Activated naive CD4-positive, alpha-beta T cell (primary cell): ENCODE measurements at places on chromosomes 7 and 10.

DNA sequence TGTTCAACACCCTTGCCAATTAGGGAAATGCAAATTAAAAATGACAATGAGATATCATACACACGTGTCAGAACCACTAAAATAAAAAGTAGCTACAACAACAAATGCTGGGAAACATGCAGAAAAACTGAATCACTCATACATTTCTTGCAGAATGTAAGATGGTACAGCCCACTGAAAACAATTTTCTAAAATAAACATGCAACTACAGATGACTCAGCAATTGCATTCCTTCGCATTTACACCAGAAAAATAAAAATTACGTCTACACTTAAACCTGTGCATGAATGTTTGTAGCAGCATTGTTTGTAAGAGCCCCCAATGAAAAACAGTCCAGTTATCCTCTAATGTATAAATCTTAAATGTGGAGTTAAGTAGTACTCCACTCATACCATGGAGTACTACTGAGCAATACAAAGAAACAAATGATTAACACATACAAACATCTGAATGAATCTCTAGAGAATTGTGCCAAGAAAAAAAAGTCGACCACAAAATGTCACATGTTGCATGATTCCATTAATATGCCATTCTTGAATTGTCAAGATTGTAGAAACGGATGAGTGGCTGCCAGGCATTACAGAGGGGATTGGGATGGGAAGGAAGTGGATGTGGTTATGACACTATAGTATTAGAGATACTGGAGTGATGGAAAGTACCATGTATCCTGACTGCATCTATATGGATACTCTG is 134.6 kb upstream of the NPSR1 start:
- no peak for DNase-seq

GRCh38 chr10:93598157-93598556 is 2.9 kb downstream of the RBP4 start:
- no peak for DNase-seq

DNA sequence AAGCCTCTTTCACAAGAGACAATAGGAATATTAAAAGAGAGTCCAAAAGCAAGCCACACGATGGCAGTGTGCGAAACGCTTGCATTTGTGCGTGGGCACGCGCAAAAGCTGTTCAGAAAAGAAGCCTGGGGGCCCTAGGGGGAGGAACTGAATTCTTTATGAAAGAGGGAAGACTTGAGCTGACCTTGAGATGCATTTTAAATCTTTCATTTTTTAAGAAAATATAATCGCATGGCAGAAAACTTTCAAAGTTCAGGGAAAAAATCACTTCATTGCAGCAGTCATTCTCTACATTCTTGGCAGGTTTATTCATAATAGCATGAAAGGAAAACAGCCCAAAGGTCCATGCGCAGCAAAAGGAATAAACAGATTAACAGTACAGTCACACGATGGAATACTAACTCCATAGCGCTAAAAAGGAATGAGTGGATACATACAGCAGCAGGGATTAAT is 206.5 kb upstream of the PRKCQ start:
- DNase-seq = no peak

DNA sequence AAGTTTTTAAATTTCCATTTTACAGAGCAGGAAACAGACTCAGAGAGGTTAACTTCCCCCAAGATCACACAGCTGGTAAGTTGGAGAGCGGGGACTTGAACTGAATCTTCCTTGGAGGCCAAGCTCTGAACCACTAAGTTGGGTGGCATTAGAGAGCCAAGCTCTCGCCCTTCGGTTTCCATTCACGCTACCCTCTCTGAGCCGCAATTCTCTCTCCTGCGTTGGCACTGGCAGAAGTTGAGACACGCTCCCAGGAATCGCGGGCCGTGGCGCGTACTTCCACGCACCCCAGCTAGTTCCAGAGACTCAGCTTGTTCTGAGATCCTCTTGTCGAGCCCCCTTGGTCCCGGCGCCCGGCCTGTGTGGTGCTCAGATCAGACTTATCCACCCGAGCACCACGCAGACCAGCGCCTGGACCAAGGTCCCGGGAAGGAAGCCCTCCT is 29.3 kb upstream of the VAX1 start:
- DNase-seq = no peak

GRCh38 chr7:33854178-33854577 is 51.2 kb upstream of the BMPER start:
- DNase-seq = no peak

DNA sequence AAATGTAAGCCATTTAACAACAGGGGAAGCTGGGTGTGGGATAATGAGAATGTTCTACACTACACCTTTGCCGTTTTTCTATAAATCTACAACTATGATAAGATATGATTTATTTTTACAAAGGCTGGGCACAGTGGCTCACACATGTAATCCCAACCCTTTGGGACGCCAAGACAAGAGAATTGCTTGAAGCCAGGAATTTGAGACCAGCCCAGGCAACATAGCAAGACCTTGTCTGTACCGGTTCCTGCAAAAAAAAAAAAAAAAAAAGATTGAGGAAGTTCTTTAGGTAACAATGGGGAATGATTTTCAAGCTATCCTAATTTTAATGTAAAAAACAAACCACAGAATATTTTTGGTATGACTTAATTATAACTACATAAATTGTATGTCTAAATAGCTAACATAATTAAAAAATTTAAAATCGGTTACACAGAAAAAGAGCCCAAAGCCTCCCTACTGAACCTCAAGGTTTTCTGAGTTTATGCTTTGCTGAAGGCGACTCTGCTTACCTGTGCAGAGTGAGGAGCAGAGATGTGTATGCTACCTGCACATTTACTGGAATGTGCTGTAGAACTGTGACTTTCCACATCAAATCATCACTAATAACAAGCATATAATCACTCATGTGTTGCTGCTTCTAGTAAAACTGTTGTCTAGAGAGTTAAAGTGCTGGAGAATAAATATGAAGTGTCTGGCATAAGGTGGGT is 163.4 kb downstream of the ATE1 start:
- DNase-seq = no peak

DNA sequence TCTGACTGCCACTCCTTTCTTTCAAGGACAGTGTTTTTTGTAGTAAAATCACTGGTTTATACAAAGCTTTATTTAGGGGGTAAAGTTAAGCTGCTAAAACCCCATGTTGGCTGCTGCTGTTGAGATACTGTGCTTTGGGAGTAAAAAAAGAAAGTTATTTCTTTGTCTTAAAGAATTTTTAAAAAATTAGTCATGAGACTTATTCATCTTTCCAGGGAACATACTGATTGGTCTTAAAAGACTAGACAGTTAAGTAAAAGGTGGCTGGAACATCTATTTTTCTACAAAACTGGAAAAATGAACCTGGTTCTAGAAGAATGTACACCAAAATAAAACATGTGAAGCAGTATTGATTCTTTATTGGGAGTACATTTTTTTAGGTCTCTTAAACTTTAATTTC is 20.6 kb downstream of the BBIP1 start:
- no peak for DNase-seq

GRCh38 chr10:103915796-103916195 is 2.2 kb downstream of the STN1 start:
- no peak for DNase-seq

GRCh38 chr10:13001041-13001886 is at the start of gene CCDC3:
Gene CCDC3 (minus strand): TSS chr10:13001713. CDS start chr10:13001570, 143 bp downstream.
- no peak for DNase-seq

GRCh38 chr10:132788180-132788830 is 2.4 kb upstream of the NKX6-2 start:
- no peak for DNase-seq

DNA sequence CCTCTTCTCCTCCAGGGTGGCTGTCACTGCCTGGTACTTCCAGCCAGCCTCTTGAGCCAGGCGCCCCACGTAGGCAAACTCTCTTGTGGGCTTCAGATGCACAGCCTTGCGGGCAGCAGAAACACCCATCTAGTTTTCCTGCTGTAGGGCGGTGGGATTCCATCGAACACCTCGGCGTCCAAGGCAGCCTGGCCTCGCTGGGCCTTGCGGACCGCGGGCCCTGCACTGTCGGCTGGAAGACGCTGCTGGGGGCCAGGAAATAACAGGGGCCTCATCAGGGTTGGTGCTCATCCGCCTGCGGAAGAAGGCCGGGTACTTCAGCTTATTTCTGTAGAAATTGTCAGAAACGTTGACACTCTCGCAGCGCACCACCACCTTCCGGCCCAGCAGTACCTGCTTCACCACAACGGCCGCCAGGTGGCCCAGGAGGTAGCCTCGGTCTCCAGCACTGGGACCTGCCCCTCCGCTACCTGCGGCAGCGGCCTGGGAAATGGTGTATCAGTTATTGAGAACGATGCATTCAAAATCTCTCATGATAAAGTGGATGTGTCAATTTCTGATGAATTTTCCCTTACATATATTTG is 61.1 kb downstream of the WDFY4 start:
- DNase-seq = no peak

DNA sequence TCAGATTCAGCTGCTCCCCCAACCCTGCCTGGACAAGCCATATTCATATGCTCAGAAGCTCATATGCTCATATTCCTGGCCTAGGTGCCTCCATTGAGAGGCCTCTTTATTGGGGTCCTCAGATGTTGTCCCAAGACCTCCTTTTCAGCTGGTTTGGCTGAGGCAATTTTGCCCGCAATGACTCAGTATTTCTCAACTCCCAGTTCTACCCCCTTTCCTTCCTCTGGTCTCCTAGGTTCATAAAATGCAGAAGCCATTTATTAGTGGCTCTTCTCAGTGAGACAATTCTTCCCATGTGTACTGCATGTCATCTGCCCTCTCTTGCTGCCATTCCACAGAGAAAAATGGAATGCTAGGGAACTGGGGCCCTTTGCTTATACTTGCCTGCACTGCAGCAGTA is 110.7 kb downstream of the INHBA start:
- no peak for DNase-seq

DNA sequence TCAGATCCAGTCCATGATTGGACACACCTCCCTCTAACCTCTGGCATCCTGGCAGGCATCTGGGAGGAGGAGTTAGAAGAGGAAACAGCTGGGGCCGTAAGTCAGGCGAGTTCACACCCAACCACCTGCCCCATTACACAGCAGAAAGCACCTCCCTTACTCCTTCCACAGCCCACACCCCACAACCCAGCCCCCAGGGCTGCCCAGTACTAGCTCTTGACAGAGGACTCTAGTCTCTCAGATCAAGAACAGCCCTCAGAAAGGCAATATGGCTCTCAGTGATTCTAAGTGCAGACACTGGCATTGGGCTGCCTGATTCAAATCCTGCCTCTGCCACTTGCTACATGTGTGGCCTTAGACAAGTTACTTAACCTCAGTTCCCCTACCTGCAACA is 34.1 kb downstream of the KCNMA1 start:
- no peak for DNase-seq

GRCh38 chr7:112886208-112886607 is 96.0 kb upstream of the TMEM168 start:
- DNase-seq = no peak

GRCh38 chr10:48649349-48649944 is 35.2 kb upstream of the WDFY4 start:
- no peak for DNase-seq

DNA sequence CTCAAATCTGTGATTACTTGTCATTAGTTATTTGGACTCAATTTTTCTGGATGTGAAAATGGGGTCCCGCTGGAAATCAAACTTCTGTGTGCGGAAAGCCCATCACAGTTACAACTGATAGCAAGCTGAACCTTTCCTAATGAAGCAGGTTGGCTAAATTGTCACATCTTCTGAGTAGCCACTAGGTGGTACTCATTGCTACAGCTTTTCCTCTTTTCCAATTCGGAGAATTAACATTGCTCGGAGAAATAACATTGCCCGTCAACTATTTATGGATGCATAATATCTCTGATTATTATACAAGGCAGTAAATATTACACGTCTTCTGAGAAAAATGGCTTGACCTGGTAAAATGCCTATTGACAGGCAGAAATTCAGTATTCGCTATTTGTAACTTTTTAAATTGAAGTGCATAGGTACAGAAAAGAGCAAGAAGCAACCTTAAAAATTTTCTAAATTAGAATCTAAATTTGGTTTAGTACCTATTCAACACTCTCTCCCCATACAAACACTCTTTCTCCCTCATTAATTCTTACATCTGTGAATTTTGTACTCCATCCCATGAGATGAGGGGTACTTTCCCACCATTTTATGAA is 17.3 kb upstream of the BLOC1S2 start:
- DNase-seq = no peak

DNA sequence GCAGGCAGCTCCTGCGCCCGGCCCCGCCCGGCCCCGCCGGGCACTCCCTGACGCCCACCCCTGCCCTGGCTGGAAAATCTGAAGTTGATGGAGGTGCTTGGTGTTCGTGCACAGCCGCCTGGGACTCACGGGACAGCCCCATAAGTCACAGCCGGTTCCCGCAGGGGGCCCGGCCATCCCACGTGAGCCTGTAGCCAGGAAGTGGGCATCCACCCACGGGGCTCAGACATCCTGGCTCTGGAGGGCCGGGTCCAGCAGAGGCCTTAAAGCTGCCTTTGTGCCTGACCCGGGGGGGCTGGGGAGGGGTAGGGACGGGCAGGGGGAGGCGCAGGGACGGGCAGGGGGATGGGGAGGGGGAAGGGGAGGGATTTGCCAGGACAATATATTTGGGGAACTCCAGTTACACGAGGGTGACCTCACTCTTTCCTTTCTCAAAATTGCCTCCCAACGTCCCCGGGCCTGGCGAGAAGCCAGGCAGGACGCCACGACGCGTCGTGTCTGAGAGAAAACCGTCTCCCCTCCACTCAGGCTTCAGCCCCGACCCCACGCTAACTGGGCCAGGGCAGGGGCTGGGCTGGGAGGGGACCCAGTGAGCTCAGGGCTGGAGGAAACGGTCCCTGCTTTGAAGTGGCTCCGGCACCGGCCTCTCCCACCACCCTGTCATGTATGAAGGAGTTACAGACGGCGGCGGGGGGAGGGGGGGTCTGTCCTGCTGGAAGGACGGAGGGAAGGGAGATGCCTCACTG is 82.1 kb upstream of the PDGFA start:
- DNase-seq = peak; percentile 43

GRCh38 chr10:94069884-94070283 is 76.2 kb downstream of the PLCE1 start:
- no peak for DNase-seq

DNA sequence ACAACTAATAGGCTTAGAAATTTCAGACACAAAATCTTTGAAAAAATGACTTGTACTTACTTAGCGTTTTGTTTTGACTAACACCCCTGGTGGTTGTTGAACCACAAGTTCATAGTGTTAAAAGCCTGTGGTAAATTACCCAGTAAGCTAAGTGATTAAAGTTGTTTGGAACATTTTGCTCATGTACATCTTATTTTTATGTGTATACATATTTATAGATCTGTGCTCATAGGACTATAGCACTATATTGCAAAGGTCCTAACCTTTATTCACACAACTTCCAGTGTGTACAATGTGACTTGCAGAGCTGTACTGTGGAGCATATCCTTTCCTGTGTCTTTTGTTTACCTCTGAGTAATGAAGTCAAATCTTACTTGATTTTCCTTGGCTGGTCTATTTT is 79.6 kb downstream of the BMPR1A start:
- no peak for DNase-seq

- DNase-seq = no peak
Observed at GRCh38 chr10:124213899-124214510, 120.6 kb upstream of the CHST15 start.

- DNase-seq = no peak
Observed at GRCh38 chr10:3467052-3467951, 294.7 kb upstream of the PITRM1 start.

GRCh38 chr7:98105942-98106544 is 619 bp upstream of the LMTK2 start:
- no peak for DNase-seq
